ENCODE measurements at places on chromosomes 5 and 9.

- DNase-seq: no peak
Measured at GRCh38 chr5:41908374-41909079, 4.4 kb downstream of the RIMOC1 start.

DNA sequence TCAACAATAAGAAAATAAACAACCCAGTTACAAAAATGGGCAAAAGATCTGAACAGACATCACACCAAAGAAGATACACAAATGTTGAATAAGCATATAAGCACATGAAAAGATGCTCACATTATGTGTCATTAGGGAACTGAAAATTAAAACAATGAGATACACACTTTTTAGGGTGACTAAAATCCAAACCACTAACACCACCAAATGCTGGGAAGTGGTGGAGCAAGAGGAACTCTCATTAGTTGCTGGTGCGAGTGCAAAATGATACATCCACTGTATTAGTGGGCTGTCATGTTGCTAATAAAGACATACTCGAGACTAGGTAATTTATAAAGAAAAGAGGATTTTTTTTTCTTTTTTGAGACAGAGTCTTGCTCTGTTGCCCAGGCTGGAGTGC, 329.1 kb downstream of the TMEM38B start:
- no peak for DNase-seq

DNA sequence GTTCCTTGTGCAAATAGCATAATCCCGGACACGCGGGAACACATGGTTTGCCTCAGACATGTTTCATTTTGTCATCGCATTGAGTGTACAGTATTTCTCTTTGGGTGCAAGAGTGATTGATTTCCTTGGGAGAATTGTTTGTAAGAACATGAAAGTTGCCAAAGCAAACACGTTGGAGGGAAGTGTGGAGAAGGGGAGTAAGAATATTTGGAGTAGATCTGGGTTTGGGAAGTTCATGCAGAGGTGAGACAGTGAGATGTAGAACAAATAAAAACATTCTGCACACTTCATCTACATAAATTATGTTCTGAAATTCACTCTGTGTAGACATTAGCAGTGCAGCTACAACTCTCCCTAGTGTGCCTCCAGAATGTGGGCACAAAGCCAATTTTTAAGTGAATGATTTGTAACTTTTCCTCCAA, 24.0 kb downstream of the FOXD1 start:
- no peak for DNase-seq

DNA sequence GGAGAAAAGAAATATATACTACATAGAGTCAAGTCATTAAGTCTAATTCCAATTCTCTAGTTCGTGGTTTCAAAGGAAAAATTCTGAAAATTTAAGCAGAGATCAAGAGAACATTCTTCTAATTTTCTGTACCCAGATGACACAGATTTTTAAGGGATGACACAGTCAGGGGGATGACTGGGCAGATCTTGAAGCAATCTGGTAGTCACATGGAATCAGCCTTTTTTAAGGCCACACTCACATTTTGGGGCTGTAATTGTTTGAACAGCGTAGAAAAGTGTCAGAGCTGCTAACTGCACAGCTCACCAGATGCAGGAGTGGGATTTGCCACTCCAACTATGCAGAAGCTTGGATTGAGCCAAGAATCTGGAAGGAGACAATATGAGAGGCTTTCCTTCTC, 20.4 kb downstream of the PDE4D start:
- DNase-seq: no peak

- DNase-seq: peak; percentile 3
Measured at GRCh38 chr5:18465833-18466681, 831.8 kb downstream of the TAF11L14 start.

- no peak for DNase-seq
Measured at GRCh38 chr9:128222026-128222425, 18.8 kb downstream of the DNM1 start.

Measured in caudate nucleus (tissue), 63 donors.